G401 (cell line): ENCODE measurements at places on chromosomes 7 and 10.
A peak's percentile ranks its signal among the peaks of the same experiment; 100 is the strongest.

DNA sequence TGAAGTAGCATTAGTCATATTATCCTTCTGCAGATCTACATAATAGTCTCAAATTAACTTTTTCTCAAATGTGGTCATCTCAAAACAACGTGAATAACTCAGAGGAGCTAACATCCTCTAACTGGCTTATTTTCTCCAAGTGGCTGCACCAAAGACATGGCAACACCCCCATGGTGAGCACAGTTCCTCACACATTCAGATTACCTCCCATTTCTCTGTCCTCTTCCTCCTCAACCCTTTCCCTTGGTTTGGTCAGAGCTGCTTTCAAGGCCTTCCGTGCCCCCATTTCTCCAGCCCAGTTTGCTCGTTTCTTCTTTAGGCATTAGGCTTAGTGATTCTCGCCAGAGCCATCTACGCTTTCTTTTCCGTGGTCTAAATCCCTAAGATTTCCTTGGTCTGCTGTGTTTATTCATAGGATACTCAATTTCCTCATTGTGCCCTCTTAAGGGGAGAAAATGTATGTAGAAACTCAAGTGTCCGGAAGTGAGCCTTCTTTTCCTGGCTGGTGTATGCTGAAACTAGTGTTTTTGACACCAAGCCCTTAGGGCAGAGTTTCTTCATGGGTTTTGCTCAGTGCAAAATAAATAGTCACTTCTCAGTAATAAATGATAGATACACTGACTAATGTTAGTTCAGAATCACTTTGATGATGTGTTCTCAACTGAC, 2.6 kb downstream of the MET start:
- DNase-seq, result no peak

- no peak for DNase-seq
Measured at GRCh38 chr10:8637640-8638039, 583.2 kb downstream of the GATA3 start.

GRCh38 chr7:66355756-66356155, 150.6 kb downstream of the TPST1 start:
- DNase-seq, result no peak

- no peak for DNase-seq
Measured at GRCh38 chr10:71805776-71806703, 32.7 kb upstream of the VSIR start.

DNA sequence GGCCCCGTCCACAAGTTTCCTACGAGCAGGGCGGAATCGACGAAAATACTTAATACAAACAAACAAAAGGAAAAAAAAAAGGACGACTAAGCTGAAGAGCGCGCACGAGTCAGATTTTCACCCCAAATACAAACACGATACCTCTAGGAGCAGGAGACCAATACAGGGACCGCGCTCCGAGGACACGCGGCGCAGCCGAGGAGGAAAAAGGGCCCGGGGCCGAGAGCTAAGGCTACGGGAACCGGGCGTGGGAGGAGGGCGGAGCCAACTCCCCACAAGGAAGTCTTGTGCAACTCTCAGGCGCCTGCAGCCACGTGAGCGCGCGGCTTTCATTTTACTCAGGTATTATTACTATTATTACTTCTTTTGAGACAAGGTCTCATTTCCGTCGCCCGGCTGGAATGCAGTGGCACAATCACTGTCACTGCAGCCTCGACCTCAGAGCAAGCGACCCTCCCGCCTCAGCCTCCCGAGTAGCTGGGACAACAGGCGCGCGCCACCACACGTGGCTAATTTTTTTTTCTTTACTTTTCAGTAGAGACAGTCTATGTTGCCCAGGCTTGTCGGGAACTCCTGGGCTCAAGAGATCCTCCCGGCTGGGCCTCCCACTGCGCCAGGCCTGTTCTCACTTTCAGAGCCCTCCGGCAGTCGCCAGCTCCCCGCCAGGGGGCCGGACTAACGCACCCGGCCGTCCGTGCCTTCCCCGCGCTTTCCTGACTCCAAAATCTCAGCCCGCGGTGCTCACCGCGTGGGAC, 1.2 kb downstream of the HNRNPF start:
- DNase-seq, result peak; percentile 80

- no peak for DNase-seq
Measured at GRCh38 chr7:24894429-24895221, 85.4 kb downstream of the OSBPL3 start.

DNA sequence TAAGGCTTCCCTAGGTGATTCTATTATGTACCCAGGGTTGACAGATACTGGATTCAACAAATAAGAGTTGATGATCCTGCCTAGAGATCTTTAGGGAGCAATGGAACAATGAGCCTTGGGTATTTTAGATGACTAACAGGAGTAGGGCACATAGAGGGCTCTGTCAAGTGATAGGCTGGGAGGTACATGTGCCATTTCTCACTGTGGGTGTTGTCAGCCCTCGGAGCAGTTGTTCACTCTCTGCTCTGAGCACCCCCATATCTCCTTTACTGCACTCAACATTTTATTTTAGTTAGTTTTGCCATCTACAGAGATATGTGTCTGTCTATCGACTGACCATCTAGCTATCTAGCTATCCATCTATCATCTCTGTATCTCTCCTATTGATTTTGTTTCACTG, 950.6 kb downstream of the TYW1 start:
- DNase-seq, result no peak

DNA sequence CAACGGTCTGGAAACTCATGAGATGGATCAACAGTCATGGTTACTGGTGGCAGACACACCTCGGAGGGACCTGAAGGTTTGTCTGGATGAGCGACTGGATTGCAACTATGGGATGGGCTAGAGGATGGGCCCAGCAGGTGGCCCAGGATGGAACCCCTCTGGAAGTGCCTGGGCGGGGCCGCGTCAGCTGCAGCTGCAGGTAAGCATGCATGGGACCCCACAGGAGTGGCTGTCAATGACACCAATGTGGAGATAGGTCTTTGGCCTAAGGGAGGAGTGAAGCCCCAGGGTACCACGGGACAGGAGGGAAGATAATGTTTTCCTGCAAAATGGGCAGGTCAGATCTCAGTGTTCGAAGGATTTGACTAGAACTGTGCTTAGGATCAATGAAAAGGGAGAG, 103.4 kb downstream of the LANCL2 start:
- DNase-seq, result no peak

DNA sequence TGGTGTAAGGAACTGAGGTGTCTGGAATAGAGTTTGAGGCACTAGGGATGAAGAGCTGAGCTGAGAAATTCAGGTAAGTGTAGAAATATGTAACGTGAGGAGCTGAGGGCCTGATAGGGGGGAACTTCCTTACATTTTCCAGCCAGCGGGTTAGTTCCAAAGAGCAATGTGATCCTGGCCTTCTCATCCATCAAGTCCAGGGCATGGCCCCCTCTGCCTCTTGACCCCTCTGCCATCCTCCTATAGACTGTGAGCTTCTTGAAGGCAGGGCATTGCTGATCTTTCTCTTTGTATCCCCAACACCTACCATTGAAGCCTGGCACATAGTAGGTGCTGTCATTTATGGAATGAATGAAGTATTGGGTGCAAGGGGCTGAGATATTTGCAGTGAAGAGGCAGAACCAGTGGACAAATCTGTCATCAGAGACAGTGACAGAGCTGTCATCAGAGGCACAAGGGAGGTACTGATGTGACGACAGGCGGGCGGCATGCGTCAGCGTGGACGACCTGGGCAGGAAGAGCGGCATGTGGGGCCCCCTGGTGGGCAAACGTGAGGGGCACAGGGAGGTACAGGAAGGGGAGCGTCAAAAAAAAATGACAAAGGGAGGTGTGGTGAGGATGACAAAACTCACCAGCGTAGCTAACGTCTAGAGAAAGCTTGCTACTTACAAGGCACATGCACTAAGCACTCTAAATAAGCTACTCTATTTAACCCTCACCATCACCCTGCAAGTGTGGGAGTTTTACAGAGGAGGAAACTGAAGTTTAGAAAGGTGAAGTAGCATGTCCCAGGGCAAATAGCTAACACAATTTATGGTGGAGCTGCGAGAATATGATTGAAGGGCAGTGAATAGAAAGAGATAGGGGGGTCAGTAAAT, 5.2 kb upstream of the CAMK2G start:
- DNase-seq, result peak; percentile 52

GRCh38 chr7:28037220-28038010, 143.2 kb downstream of the JAZF1 start:
- DNase-seq, result peak; percentile 19

- DNase-seq, result no peak
Measured at GRCh38 chr10:78619896-78620295, 448.9 kb upstream of the ZMIZ1 start.

GRCh38 chr10:16883084-16883483, 65.9 kb upstream of the RSU1 start:
- DNase-seq, result no peak

DNA sequence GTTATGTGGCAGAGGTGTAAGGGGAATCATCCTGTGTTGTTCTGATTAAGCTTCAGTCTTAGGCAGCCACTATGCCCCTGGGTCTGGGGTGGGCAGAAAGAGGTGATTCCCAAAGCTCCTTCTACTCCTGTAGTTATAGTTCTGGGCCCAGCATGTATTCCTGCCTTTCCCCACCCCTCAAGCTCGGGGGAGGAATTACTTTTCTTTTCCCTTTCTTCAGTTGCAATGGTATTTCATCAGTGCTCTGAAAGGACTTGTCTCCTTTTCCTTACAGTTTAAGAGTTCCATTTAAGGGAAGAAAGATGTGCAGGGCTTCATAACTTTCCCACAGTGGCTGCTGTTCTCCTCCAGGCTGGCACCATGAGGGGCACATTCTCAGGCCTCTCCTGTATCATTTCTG, 94.2 kb downstream of the MTPAP start:
- no peak for DNase-seq

GRCh38 chr7:31340051-31340450, 475 bp downstream of the NEUROD6 start:
- DNase-seq, result peak; percentile 33

DNA sequence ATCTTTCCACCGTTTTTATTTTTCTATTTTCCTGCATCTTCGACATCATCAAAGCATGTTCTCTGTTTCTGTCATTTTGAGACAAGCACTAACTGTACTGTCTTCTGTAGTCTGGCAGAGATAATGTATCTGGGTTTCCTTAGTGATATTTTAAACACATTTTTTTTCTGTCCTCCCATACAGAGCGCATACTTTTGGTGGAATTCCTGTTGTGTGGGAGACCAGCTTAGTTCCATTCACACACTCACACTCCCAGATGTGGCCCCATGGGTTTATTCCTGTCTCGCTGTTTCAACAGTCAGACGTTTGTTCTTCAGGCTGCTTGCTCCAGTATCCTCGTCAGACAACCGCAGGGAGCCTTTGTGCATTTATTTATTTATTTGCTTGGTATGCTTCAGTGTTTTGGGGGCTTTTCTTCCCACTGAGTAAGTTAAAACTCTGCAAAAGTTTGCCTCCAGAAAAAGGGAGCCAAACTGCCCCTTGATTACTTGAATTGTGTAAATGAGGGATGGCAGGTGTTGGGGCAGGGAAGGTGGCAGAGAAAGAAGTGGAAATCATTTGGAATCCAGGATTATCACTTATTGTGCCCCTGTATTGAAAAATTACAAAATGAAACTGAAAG, 456.8 kb upstream of the KLF6 start:
- DNase-seq, result no peak

- DNase-seq, result peak; percentile 88
Measured at GRCh38 chr7:103447073-103447960, 1.3 kb upstream of the SLC26A5 start.

- DNase-seq, result peak; percentile 39
Measured at GRCh38 chr7:28703037-28703765, 254.9 kb downstream of the TRIL start.

- DNase-seq, result no peak
Measured at GRCh38 chr7:98312201-98312600, 30.7 kb downstream of the BRI3 start.

- DNase-seq, result no peak
Measured at GRCh38 chr10:12337453-12338372, 11.6 kb upstream of the CAMK1D start.

- DNase-seq, result no peak
Measured at GRCh38 chr7:105885387-105886111, 9.2 kb upstream of the ATXN7L1 start.

DNA sequence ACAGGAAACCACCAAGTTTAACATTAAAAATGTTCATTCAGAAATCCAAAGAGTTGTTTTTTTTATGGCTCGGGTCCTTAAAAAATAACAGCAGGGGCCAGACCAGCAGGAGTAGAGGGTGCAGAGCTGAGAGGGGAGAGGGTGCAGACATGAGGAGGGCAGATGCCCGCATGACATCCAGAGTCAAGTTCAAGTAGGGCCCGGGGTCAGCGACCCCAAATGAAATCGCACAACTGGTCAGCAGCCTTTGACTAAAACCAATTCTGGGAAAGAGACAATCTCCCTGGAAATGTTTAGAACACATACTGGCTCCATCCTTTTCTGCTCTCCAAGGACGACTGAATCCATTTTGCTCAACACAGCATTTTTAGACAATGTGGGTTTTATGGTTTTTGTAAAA, 297.5 kb downstream of the FGFR2 start:
- no peak for DNase-seq

GRCh38 chr10:19935176-19935575, 118.9 kb downstream of the PLXDC2 start:
- DNase-seq, result no peak

- no peak for DNase-seq
Measured at GRCh38 chr7:29139796-29140195, 6.5 kb downstream of the CPVL start.
